ENCODE measurements at places on chromosomes 1 and 21.

DNA sequence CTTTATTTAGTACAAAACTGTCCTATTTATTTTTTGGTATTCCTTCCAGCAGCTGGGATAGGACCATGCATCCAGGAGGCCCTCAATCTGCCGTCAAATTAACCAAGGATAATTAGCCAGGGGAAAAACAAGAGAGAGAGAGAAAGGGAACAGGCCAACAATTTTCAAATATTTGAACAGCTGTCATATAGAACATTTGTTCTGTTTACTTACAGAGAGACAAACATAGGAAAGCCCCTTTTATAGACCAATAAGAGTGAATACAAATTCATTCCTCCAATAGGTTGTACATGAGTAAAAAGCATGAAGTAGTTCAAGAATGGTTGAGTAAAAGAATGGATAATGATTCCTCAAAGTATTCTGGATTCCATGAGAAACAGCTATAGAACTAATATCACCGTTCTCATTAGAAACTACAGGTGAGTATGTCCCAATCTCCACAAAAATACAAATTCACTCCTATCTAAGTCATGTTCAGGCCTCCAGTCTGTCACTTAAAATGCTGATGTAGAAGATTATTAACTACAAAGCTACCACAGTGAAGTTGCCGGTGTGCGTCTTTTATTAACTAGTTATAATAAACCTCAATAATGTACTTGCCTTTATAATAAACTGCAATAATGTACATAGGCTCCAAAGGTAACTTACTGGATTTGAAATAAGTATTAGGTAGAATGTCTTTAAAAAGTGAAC, 64.8 kb upstream of the GNG4 start:
- no peak for DNase-seq

GRCh38 chr1:115560027-115560426, 81.7 kb upstream of the VANGL1 start:
- no peak for DNase-seq

GRCh38 chr1:211985556-211986264, 49.6 kb downstream of the INTS7 start:
- no peak for DNase-seq

DNA sequence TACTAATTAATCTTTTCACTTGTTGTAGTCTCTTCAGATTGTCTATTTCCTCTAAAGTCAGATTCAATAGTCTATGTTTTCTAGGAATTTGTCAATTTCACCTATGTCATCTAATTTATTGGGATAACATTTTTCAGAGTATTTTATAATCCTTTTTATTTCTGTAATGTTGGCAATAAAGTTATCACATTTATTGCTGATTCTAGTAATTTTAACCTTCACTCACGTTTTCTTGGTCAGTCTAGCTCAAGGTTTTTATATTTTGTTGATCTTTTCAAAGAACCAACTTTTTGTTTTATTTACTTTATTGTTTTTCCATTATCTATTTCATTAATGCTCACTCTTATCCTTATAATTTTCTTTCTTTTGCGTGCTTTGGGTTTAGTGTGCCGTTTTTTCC, 97.9 kb upstream of the GNG12 start:
- no peak for DNase-seq

DNA sequence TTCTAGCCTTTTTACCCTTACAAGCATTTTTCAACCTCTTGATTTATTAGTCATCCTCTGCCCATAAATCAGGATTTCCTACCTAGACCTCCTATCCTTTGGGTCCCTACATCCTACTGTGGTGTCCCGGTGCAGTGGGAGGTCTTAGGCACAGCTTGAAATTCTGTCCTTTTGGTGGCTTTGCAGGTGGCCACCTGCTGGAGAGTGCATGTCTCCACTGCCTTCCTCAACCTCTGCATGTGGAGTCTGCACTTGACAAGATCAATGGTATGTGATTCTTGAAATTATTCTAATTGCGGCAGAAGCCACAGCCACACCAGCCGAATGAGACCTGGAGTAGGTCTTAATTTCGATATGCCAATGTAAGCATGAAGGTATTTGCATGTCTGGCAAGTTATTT, 11.4 kb upstream of the KCNA3 start:
- no peak for DNase-seq

- peak; percentile 7 for DNase-seq
Measured at GRCh38 chr21:17610911-17611310, 1.8 kb downstream of the BTG3 start.

GRCh38 chr21:37423103-37423502, 56.5 kb downstream of the DYRK1A start:
- no peak for DNase-seq

GRCh38 chr1:17121881-17122280, 2.6 kb upstream of the PADI2 start:
- DNase-seq, result no peak

DNA sequence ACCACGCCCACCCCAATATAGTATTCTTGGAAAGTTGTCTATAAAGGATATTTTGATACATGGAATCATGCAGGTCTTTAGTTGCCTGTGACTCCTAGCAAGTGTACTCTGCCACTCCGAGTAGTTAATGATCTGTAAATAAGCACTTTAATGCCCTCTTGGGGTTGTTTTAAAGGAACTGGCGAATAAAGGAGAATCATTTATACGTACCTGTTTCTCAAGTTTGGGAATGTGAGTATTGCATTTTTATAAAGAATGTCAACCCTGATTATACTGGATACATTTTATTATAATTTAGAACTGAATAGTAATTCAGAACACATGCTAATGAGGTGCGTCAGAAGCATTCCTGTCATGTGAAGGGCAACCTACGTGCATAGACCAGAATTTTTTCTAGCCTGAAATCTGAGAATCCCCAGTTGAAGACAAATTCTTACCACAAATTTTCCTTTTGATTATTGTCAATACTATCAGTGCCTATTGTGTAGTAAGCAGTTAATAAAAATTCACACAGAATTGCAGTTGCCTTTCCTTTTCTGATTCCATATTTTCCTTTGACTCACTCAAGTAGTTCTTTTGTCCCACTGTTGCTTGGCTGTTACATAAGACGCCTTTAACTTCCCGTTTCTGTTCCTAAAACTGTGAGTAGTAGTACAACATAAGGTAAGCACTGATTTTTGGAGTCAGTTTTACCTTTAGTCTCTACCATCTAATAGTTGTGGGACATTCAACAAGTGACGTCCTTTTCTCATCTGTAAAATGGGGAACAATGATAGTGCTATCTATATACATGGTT, 5.1 kb downstream of the AHCYL1 start:
- no peak for DNase-seq

DNA sequence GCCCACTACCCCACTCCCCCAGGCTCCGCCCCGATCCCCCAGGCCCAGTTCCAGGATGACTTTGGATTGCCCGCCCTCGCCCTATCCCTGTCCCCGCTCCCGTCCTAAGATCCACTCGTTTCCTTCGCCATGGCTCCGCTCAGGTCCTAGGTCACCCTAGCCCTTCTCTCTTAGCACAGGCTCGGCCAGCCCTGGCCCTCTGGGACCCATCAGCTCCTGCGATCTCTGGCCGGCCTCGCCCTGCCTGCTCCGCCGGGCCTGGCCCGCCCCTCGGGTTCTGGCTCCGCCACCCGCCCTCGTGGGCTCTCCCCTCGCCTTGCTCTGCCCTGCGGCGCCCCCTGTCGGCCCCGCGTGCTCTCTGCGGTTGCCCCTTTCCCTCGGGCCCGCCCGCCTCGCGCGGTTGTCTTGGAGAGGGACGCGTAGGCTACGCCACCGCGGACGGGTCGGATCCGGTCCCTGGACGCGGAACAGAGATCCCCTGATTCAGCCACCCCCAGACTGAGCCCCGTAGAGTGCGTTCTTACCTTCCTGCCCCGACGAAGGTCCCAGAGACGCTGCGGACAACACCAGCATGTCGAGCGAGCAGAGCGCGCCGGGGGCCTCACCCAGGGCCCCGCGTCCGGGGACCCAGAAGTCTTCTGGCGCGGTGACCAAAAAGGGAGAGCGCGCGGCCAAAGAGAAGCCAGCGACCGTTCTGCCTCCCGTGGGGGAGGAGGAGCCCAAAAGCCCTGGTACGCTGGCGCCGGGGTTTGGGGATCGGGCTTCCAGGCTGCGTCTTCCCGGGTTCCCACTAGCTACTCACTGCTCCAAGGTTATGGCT, at the start of gene LRRC71:
TSS of gene LRRC71 (plus strand) at position 400 of the 820 bp plus-strand sequence. CDS start at position 572, 172 bp downstream.
- peak; percentile 71 for DNase-seq

GRCh38 chr21:35326677-35327076, 277.6 kb upstream of the RUNX1 start:
- no peak for DNase-seq

GRCh38 chr1:155509064-155509463, 53.5 kb downstream of the ASH1L start:
- no peak for DNase-seq

DNA sequence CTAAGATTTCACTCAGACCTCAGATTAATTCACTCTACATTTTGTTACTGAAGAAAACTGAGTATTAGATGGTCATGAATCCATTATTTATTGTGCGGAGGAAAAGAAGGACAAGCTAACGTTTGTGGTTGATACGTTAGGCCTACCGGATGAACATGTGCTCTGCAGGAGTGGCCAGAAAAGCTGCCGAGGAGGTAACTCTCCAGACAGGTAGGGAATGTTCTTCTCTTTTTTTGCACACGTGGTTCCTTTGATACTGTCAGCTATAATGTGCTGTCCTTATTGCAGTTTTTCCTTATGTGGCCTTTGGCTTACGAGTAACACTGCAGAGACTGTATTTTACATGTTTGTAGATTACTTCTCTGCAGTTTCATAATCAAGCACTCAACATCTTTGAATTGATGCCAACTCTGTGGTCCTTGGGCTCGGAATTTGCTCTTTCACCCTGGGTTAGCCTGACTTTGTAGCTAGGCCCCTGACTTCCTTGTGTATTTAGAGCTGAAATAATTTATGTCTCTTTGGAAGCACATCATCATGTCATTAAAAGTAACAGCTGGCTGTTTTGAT, 13.6 kb downstream of the MTR start:
- no peak for DNase-seq

DNA sequence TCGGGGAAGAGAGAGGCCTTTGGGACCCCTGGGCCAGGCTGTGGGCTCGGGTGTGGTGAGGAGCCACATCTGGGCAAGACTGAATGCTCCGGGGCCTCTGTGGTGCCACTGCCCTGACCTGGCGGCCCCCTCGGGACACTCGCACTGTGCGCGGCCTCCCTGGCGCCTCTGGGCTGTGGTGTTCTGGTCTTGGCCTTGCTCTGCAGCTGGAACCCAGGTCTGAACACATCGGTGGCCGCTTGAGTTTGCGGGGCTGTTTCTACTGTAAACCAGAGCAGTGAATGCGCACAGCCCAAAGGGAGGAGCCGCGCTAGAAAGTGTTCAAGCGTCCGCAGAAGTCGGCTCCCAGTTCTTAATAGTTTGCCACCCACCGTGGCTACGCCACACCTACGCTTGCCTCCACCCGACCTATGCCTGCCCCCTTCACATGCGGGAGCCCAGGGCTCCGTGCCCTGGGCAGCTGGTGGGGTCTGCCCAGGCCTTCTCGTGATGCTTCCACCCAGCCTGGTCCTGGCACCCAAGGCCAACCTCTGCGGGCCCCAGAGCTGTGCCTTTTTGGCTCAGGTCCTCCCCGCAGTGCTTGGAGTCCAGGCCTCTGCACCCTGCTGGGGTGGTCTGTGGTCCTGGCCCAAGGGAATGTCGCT, 4.4 kb downstream of the PDE9A start:
- DNase-seq, result no peak

DNA sequence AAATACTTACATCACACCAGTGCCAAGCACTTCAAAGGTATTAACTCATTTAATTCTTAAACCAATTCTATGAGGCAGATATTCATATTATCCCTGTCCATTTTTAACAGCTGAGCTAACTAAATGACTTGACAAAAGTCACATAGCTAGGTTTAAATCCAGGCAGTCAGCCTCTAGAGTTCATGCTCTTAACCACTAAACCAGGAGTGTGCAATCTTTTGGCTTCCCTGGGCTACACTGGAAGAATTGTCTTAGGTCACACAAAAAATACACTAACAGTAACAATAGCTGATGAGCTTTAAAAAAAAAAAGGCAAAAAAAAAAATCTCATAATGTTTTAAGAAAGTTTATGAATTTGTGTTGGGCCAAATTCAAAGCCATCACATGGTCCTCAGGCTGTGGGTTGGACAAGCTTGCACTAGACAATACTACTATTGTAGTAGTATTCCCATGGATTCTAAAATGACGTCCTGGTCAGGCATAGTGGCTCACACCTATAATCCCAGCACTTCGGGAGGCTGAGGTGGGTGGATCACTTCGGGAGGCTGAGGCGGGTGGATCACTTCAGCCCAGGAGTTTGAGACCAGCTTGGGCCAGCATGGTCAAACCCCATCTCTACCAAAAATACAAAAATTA, 10.0 kb downstream of the UBR4 start:
- DNase-seq, result no peak

- DNase-seq, result no peak
Measured at GRCh38 chr1:4678066-4678717, 23.8 kb downstream of the AJAP1 start.
